Vein endothelial cell (primary cell): ENCODE measurements at places on chromosomes 6 and 20. TPM values are rescaled to one million over a fixed set of nuclear protein-coding genes. Genes with fewer than 3 reads are reported as not detected.

The AIF1 gene
- total RNA-seq = not detected in 2 replicates

The CLVS2 gene
- total RNA-seq = not detected in 2 replicates

The SPTLC3 gene
- 0.65 and 0.96 TPM in 2 replicates for total RNA-seq

The SMLR1 gene
- total RNA-seq = not detected in 2 replicates

The HLA-F gene
- total RNA-seq = 0.98 and 5.7 TPM in 2 replicates

The FOXA2 gene
- total RNA-seq = not detected in 2 replicates

The PEDS1 gene
- 50.0 and 56.3 TPM in 2 replicates for total RNA-seq

The PRDM13 gene
- total RNA-seq = not detected in 2 replicates

The COL10A1 gene
- total RNA-seq = not detected in 2 replicates

The PRL gene
- total RNA-seq = not detected in 2 replicates

The KIAA0408 gene
- total RNA-seq = under 0.01 and 0.29 TPM in 2 replicates

The TREML4 gene
- not detected in 2 replicates for total RNA-seq

The ARHGAP40 gene
- under 0.01 and 0.10 TPM in 2 replicates for total RNA-seq

The ADGRB3 gene
- total RNA-seq = not detected in 2 replicates

The WFDC12 gene
- total RNA-seq = not detected in 2 replicates

The IL17F gene
- total RNA-seq = not detected in 2 replicates

The RIPOR2 gene
- under 0.01 and 0.10 TPM in 2 replicates for total RNA-seq
